ENCODE measurements at places on chromosomes 2 and 18.

DNA sequence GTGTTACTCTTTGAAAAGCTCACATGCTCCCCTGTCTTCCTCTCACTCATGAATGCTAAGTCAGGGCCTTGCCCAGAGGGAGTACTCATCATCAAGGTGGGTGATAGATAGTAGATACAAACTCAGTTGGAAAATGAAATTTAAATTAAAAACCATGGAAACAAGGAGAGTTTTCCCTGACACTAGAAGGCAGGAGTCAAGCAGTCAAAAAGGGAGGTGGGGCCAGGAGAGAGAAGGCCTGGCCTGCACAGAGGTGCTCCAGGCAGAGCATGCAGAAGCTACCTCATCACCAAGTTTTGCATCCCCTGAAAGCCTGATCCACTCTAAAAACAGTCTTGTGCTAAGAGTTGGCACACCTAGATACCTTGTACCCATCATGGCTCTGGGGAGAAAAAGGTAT lies 143.7 kb downstream of the MYO5B start:
- DNase-seq = no peak

DNA sequence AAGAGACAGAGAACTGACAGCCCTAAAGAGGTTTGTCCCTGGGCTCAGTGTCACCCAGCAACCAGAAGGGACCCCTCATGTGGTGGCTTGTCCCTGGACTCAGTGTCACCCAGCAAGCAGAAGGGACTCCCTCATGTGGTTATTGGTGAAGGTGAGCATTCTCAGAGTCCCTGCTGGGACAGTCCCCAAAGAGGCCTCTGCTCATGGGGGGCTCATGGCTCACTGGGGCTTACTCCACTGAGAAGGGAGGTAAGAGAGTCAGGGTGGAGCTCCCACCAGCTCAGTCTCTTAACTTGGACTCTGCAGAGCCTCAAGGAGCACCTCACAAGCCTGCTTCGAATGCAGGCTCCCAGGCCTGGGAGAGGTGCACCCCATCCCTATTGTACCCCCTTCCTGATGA lies 145.2 kb upstream of the COPS8 start:
- DNase-seq = no peak

DNA sequence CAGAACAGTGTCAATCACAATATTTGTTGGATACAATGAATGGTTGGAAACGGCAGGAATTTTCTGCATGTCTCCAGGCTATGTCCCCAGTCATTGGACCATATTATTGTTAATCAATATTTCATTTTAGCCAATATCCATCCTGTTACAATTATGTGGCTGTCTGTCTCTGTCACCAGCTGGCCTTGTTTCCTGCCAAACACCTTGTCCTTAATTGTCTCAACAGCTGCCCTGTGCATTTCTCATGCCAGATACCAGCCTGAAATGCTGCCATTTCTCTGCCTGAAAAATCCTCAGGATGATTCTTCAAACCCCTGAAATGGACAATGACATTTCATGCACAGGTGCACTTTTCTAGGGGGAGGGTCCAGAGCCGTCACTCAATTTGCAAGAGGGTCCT lies 170.6 kb downstream of the ALPK2 start:
- no peak for DNase-seq

DNA sequence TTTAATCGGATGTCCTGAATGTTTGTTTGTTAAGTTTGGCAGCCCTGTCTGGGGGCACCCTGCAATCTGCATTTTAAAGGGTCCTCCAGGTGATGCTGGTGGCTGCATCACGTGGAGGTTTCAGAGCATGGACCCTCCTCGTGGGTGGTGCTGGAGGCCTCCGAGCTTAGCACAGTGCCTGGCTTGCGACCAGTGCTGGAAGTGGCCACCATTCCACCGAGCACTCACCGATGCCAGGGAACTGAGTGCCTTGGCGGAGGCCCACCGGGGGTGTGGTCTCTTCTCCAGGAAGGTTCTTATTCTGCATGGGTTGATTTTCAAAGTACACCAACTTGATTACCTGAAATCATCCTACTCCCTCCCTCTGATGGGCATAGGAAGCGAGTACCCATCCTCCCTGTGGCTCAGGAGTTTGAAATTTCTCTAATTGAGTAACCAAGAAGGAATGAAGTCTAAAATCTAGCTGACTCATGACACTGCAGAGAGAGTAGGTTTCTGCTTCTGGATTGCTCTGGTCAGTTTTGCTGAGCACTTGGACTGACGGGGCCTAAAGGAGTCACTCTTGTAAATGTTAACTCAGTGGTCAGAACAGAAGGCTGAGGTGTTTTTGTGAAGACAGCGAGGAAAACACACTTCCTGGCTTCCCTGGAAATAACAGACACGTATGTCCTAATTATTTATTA lies 58.1 kb upstream of the SLC66A3 start:
- no peak for DNase-seq

- DNase-seq = no peak
Observed at GRCh38 chr2:50582164-50582563, 449.8 kb downstream of the NRXN1 start.

Data from endothelial cell of umbilical vein (primary cell).